ENCODE measurements at places on chromosomes 4 and X.

DNA sequence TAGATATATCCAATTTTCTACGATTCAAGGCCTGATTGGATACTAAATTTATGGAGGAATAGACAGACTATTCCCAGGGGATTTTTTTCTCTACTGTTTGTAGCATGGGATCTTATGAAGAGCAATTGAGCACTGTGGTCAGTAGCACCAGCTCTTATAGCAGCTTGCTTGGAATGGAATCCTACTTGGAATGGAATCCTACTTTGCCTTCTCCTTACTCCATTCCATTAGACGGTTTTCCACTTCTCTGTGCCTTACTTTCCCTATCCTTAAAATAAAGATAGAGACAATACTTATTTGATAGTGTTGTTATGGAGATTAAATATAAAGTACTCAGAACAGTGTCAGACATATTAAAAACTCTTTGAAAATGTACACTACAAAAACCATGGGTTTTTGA, 133.5 kb downstream of the BTC start:
- DNase-seq = no peak

- no peak for DNase-seq
Observed at GRCh38 chr4:163875327-163875726, 380.8 kb downstream of the TMA16 start.

GRCh38 chr4:2941138-2942036, 21.8 kb downstream of the NOP14 start:
- no peak for DNase-seq

DNA sequence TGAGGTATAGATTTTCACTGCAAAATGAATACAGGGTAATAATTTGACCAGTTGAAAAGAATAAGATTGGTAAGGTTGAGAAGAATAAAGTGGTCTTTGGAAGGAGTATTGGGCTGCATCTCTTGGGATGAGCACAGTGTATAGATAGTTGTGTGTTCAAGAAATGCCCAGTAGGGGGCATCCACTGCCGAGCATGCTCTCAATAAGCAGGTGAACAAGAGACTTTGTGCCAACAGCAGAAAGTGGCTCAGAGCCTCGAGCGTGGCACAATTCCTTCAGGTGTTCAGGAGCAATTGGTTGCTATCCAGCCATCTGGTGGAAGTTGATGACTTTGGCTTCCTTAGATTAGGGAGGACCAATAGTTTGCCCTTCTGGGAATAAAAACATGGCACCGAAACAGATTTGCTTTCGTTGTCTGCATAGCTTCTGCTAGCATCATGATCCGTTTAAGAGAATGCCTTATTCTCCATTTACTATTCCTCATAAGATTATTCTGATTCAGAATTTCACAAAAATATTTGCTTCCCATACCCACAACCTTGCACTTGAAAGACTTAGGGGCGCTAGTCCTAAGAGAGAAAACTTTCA, 258.1 kb upstream of the NEIL3 start:
- peak; percentile 29 for DNase-seq

- no peak for DNase-seq
Observed at GRCh38 chr4:82780170-82780751, 18.3 kb downstream of the SCD5 start.

DNA sequence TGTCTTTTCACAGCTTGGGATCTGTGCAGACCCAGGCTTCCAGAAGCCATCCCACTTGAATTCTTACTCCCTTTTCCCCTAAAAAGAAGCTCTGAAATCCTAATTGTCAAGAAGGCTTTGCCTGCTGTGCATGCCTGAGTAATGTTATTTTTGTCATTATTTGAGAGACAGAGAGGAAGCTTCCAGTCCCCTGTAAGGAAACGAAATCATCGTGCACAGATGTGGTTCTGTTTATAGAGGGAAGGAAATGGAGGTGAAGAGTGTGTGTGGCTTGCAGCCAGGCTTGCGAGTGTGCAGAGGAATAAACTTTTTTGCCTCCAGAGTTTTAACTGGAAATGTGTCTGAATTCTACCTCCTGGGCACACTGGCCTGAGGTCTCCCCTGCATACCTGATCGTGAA, 70.2 kb downstream of the TBL1X start:
- DNase-seq = no peak

GRCh38 chr4:161287678-161288352, 876.0 kb downstream of the FSTL5 start:
- no peak for DNase-seq

DNA sequence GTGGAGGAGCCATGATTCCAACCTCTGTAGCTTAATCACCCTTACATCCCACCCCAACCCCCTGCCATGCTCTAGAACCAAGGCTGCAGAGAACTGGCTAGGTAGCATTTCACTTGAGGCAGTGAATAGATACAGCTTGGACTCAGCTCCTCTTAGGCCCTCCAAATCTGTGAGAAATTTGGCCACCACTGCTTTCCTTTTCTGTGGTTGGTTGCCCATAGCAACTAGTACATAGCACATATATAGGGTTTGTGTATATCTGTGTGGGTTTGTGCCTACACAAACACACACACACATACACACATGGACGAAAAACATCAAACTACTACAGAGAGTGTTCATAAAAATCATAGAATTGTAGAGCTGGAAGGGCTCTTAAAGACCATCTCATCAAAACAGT, 52.0 kb upstream of the CCDC160 start:
- no peak for DNase-seq

DNA sequence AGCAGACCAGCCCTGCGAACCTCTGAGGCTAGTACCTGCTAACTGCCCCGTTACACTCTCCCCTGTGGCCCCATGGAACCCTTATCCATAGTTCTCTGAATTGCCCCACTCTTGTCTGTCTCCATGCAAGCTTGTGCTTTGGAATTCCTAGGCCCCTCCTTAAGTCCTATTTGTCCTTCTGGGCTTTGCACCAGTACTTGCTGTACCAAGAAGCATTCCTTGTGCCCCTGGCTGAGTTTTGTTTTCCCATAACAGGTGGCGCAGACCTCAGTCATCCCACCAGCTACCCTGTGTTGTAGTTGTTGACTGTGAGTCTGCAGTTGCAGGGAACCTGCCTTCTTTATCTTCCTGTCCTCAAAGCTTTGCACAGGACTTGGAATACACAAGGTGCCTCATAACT, 147.9 kb downstream of the AMMECR1 start:
- no peak for DNase-seq
